ENCODE measurements at places on chromosomes 11 and 22.

DNA sequence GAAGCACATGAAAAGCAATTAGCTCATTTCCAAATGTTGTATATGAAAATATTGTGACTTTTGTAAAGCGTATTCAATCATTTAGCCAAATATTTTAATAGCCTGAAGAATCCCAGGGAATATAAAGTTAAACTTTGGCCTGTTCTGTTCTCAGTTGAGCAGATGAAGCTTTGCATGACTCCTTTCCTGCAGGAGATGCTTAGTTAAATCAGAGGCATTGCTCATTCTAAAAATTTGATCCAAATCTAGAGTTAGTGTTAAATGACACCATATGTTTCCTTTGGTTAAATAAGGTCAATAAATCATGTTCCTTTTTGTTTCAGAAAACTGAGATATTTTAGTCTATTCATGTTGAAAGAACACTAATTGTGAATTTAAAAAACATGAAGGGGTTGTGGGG, 51.2 kb upstream of the BIRC3 start:
- no peak for DNase-seq

- DNase-seq, result no peak
These were observed 51.8 kb upstream of the SLC22A12 start for GRCh38 chr11:64539239-64539638.

DNA sequence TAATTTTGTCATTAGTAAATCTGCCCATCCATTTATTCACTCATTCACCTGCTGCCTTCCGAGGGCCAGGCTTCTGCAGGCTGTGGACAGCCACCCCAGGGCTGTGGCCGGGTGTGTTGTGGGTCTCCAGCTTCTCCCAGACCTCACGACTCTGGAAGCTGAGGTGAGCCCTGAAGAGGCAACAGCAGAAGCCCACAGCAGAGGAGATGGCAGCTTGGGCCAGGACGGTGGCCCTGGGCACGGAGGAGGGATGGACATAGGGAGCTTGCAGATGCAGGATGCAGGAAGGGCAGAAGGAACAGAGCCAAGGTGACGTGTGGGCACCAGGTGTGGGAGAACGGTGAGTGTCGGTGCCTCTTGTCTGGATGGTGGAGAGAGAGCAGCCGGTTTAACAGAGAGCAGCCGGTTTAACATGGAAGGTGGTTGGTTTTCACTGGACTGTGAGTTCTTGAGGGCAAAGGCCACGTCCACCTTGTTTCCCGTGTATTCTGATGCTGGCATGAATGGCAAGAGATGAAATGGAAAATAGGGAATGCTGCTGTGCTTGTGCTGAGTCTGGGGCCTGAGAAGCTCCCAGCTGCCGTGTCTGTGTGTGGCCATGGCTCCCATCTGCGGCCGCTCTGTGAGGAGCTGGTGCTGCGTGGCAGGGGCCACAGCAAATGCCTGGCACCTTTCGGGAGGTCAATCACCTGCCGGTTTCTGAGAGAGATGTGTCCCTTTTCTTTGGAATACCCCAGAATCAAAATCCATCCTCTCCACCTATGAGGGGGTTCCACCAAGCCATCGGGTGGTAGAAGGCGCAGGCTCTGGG, 669.9 kb downstream of the BRD1 start:
- DNase-seq, result no peak

DNA sequence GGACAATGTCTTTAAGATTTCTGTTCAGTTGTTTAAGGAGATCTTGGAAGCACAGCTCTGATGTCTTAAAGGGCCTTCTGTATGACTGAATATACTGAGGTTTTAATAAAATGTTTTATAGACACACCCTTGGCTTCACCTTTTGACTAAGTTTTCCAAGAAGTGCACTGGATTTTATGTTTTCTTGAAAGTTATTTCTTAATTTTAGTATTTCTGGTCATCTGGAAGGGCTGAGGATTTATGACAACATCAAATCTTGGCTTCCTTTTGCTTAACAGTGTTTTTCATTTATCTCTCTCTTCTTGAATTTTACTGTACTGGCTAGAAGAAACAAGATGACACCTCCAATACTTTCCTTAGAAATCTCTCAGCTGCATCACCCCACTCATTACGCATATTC, 2423.4 kb downstream of the LRRC4C start:
- no peak for DNase-seq

DNA sequence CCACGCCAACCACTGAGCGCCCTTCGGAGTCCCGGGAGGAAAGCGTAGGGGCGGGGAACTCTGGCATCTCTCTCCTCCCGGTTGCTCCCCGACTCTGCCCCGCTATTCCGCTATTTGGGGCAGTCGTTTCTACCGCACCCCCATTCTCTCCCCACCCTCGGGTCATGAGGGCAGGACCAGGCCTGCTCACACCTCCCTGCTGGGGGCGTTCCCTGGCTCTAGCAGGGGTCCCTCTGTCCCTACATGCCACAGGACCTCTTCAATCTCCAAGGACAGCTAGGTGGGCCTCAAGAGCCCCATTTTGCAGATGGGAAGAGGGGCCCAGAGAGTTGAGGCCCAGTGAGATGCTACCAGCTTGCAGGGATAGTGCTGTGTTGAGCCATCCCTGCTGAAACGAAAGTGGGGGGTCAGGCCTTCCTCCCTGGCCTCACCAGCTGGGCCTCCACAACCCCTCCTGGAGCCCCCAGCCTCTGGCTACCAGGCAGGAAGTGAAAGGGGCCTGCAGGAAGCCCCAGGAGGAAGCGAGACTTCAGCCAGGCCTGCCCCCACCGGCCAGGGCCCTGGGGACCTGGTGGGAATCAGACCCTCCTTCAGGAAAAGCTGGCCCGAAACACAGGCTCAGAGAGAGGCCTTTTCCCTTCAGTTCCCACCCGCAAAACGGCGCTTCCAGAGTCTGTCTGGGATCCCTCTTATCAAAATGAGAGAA, 5.5 kb upstream of the SHISA8 start:
- no peak for DNase-seq

DNA sequence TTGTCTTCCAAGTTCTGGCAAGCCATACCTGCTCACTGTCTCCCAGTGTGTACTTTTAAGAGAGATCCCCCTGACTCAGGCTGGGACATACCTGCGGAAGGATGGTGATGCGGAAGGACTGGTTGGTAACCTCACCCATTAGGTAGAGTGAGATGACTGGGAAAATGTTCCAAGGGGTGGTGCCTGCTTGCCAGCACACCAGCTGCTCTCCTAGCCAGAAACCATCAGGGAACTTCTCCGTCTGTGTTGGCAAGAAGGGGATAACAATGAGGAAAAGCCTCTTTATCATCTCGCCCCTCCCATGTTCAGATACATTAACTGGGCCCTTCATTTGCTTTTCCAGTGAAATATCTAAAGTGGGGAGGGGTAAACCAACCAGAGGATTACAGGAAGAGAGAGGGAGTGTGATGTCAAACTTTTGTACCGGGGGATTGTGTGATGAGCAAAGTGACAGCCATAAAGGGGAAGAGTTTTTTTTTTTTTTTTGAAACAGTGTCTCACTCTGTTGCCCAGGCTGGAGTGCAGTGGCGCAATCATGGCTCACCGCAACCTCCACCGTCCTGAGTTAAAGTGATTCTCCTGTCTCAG, at the start of gene BACE1-AS:
Gene BACE1-AS (plus strand): TSS at position 538 of the 588 bp plus-strand sequence.
- no peak for DNase-seq

GRCh38 chr22:24473284-24473683, 21.8 kb upstream of the UPB1 start:
- DNase-seq, result no peak

GRCh38 chr11:47705721-47706120, 9.4 kb downstream of the AGBL2 start:
- DNase-seq, result no peak

GRCh38 chr11:72179049-72179803, 12.7 kb upstream of the FOLR1 start:
- DNase-seq, result no peak

DNA sequence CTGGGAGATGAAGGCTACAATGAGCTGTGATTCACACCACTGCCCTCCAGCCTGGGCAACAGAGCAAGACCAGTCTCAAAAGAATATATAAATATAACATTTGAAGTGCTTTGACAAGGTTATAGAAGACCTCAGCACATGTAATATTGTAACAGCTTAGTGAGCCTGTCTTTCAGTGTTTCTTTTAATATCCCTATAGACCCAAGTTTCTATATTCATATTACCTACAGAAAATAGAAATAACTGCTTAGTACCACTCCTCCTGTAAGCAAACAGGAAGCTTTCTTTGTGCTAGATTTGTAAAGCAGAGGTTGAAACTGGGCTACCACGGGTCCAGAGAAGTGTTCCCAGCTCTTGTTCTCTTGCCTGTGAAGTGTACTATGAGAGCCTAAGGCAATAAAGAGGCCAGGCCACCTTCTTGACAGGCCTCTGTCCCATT, 68.2 kb downstream of the PPP2R1B start:
- DNase-seq, result no peak

GRCh38 chr11:12684816-12685215, 10.6 kb downstream of the TEAD1 start:
- no peak for DNase-seq

GRCh38 chr11:129493746-129494145, 118.1 kb downstream of the BARX2 start:
- DNase-seq, result no peak

DNA sequence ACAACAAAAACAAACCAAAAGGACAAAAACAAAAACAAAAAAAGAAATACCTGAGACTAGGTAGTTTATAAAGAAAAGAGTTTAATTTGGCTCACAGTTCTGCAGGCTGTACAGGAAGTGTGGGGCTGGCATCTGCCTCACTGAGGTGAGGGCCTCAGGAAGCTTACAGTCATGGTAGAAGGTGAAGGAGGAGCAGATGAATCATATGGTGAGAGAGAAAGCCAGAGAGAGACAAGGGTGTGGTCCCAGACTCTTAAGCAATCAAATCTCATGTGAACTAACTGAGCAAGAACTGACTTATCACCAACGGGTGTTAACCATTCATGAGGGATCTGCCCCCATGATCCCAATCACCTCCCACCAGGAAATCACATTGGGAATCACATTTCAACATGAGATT, 58.8 kb upstream of the ZBED5 start:
- DNase-seq, result no peak

DNA sequence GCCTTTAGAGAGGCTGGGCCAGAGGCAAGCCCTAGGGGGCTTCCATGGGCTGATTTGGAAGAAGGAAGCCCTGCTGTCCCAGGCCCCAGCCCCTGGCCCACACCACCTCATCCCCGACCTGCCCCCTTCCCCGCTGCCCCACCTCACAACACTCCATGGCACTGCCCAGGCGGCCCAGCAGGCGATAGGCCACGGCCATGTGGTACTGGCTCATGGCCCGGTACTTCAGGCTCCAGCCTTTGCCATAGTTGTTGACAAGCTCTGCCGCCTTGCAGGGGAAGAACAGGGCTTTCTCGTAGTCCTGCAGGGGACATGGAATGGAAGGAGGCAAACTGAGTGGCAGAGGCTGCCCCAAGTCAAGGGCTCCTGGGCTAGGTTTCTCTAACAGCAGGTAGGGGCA, 6.4 kb downstream of the RAPSN start:
- no peak for DNase-seq

- no peak for DNase-seq
These were observed 77.7 kb upstream of the FAM181B start for GRCh38 chr11:82811369-82811768.
